HL-60 (cell line): ENCODE measurements at places on chromosomes 4 and X.
A peak's percentile ranks its signal among the peaks of the same experiment; 100 is the strongest.

DNA sequence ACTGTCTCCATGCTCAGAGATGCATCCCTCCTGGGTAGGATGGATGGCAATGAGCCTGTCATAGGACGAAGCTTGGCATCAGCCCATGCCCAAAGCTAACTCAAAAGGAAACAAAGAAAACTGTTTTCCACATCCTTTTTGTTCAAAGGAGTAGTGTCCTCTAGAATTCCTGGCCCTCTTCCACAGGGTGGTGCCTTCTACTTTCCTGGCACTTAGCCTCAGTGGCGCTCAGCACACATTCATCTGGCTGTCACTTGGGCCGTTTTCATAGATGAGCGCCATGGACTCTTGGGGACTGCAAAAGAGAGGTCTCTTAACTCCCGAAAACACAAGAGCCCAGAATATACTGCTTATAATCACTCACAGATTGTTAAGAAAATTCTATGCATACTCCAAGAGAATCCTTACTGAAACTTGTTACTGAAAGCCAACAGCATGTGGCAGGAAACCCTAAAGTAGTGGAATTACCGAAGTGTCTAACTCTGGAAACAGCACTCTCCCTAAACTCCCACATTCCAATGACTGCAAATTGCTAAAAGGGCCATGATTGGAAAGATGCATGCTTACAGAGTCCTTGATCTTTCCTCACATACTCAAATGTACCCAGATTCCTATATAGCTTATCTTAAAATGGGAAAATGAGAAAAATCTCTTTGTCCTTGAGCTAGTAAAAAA is 110.0 kb downstream of the HS6ST2 start:
- no peak for DNase-seq

- DNase-seq: no peak
Observed at GRCh38 chr4:24497221-24497620, 87.1 kb downstream of the DHX15 start.

GRCh38 chr4:17665852-17666251 is 51.4 kb downstream of the MED28 start:
- DNase-seq: no peak

- no peak for DNase-seq
Observed at GRCh38 chr4:963276-964225, 9.8 kb downstream of the DGKQ start.

DNA sequence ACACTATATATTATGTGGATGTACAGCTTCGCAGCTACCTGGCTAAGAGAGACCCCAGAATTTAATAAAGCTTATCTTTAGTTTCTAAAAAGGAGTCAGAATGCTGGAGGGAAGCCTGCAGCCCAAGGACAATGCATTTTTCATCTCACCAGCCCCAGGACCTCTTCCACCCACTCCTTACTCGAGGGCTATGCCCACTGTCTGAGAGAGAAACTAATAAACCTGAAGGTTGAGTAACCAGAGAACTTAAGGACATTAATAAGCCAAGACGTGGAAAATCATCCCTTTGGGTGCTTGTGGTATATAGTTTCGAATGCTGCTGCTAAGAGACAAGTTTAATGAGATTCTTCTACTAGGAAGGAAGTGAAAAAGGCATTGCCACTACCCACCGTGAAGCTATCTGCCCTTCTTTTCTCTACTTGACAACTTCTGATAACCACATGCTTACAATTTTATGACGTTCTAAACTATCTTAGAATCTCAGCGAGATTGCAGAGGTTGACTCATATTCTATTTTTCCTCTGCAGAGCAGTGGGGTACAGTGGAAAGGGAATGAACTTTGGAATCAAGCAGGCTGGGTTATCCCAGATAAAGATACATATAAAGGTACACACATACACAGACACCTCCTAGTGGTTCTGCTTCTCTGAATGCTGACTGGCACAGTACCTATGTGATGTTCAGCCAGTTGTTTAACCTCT is 3.3 kb downstream of the RELL1 start:
- no peak for DNase-seq

GRCh38 chrX:5650904-5651303 is 577.8 kb downstream of the NLGN4X start:
- no peak for DNase-seq

GRCh38 chrX:65196758-65197360 is 220.6 kb upstream of the ZC4H2 start:
- DNase-seq: no peak

- peak; percentile 74 for DNase-seq
Observed at GRCh38 chrX:71111141-71111843, at the start of gene IL2RG. Gene IL2RG, minus strand, starts transcription at chrX:71111577. Its CDS starts 38 bp downstream, at chrX:71111539.

GRCh38 chr4:118765399-118765798 is 70.5 kb downstream of the SEC24D start:
- DNase-seq: no peak

- peak; percentile 29 for DNase-seq
Observed at GRCh38 chrX:78327370-78328086, at the start of gene CYSLTR1. Gene CYSLTR1, minus strand, starts transcription at chrX:78327611. Its CDS starts 53,865 bp downstream, at chrX:78273746.

DNA sequence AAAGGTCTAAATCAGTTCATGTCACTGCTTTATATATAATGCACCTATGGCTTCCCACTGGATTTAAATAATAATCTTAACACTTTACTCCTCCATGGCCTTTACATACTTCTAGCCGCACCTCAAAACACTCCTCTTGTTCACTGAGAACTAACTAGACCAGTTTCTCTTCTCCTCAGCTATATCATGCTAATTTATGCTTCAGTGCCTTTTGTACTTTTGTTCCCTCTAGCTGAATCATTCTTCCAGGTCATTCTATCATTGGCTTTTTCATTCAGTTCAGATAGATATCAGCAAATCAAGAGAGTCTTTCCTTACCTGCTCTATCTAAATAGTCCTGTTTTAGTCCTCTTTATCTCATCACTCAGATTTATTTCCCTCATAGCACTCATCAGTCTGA is 64.2 kb downstream of the TET2 start:
- no peak for DNase-seq

DNA sequence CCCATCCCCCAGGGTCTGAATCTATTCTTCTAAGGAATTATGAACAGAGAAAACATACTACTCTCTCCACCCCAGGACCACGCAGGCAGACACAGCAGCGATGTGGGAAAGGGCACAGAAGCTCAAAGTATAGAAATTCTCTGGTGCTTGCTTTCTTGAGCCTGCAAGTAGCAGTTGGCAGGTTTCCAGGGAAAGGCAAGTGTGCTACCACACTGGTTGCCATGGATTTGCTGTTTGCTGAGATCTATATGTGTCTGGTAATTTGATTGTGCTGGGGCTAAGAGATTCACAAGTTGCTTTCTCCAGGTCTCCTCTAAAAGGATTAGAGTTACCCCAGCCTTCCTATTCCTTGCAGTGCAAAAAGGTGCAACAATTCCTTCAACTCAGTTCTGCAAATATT is 83.1 kb downstream of the GUCY2F start:
- no peak for DNase-seq

DNA sequence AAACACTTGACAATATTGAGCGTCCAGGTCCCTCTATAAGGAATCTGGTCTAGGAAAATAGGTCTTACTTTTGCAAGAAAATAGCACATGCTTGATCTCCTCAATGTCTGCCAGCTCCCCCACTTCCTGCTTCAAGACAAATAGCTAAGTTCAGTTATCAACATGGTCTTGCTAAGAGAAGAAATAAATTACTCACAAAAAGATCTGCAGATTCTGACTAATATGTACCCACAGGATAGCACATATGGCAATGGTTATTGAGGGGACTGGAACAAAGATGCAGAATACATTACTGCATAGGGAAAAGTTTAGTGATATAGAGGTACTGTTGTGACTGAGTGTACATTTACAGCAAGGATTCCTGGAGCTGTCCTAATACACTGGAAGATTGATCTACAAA is 457.5 kb upstream of the GRID2 start:
- DNase-seq: no peak

- DNase-seq: no peak
Observed at GRCh38 chr4:172631832-172632231, 536.8 kb upstream of the GALNT7 start.

DNA sequence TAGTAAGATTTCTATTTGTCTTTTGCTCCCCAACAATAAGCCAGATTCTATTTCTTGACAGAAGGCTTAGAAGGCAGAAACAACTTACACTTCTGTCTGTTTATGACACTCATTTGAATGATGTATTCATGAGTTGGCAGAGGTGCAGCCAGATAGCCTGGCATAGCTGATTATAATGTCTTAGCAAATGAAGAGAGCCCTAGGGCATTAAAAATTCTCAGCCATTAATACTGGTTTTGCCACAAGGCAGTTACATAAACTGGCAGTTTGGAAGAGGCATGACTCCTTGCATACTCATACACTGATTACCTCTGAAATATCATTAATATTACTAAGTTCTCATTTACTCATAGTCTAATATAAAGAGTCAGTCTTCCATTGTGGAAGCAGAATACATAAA is 728.5 kb upstream of the NDST4 start:
- no peak for DNase-seq

DNA sequence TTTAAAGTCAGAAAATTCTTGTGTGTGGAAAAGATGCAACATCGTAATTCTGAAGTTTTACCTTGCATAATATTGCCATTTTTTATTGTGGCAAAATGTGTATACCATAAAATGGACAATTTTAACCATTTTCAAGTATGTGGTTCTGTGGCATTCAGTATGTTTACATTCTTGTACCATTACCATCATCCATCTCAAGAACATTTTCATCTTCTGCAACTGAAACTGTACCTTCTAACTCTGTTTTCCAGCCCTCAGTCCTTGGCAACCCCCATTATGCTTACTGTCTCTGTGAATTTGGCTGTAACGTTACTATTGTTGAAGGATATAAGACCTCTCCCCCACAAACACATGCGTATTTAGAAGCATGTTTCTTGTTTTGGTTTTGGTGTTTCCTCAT is 123.2 kb downstream of the BMPR1B start:
- no peak for DNase-seq

- DNase-seq: no peak
Observed at GRCh38 chr4:88857588-88857987, 160.0 kb upstream of the NAP1L5 start.

DNA sequence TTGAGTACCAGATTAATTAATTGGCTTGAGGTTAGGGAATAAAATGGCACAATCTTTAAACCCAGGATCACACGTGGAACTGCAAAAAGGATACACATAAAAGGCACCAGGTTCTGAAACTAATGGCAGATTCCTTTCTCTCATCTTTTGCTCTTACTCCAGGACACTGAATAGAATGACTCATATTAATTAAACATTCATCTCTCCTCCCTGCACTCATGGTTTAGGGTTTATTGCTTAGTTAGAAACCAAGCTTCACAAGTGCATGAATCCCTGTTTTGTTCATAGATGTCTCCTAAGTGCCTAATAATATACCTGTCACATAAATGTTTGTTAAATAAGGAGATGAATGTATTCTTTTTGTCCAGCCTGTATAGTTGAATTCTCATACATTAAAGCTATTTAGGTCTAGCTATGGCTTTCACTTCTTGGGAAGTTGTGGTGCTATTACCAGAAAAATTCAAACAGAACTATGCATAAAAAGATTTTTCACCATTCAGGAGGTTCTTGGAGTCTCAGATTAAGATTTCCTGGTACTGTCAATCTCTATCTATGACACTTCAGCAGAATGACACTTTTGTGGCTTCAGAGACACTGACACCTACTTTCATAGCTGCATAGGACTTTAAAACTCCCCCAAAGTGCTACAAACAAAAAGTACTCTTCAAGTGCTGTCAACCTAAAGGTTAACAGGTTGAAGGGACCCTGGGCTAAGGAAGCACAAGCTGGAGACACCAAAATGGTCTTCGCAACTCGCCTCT is 7.4 kb downstream of the CORIN start:
- no peak for DNase-seq

DNA sequence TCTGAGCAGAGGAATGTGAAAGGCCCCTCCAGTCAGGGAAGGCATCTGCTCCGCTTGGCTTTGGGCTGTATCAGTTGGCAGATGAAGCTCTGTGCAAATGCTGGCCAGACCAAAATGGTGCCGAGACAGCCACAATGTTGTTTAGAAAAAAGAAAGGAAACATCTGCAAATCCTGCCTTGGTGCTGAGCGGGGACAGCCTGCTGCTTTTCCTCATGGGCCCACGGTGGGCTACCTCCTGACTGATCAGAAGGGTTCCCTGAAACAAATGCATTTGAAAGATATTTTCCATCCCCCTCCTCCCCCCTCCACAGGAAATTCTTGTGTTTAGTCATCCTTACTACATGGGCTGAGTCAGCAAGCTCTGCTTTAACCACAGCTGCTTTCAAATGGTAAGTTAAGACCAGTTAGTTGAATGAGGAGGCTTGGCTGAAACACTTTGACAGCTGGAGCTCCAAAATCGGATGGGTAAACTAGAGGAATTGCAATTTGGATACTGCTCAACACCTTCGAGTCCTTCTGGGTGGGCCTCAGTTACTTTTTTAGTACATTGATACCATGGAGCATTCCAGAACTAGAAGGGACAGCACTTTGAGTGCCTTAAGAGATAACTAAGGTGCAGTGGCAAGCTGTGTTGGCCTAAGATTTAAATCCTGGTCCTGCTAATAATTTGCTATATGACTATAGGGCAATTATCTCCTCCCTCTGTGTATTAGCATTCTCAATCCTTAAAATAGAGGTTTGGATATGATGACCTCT is 36.0 kb downstream of the PLAC1 start:
- DNase-seq: peak; percentile 5

DNA sequence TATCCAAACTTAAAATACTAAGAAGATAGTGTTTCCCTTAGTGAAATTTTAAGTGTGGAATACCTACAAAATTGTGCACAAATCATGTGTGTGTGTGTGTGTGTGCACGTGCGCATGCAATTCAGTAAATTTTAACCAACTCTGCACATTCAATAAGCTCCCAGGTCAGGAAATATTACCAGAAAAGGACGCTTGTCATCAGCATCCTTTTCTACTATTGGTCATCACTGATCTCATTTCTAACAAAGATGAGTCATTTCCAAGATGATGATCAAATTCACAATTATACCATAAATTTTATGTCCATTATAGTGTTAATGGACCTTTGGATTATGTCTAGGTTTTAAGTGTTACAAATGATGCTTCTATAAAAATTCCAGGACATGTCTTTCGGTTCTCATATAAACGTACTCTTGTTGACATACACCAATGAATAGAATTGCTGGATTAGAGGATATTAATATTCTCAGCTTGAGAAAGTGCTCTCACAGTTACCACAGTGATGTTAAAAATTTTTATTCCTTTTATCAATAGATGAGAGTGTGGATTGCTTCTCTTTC is 560.9 kb upstream of the AGA start:
- no peak for DNase-seq

DNA sequence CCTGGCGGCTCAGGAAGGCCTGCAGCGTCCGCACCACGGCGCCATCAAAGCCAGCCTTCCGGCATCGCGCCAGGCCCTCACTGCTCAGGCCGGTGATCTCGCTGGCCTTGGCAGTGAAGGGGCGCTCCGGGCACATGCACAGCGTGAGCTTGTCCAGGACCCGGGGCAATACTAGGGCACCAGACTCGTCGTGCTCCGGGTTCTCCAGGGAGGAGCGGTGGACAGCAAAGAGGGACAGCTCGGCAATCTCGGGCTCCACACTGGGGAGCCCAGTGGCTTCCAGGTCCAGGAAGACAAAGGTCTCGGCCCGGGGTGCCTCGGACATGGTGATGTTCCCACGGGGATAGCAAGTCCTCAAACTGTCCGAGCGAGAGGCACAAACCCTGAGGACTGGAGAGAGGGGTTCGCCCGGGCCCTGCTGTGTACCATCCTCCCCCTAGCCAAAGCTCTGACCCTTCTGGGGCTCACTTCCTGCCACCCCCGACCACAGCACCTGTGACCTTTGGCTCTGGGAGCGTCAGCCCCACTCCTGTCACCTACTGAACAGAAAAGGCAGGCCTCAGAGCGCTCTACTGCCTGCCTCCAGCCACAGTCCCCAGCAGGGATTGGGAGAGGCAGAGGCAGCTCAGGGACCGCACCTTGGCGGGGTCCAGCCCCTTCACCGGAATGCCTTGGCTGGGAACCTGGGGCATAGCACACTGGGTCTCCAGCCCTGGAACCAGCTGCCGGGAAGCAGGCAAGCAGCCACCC is 575 bp downstream of the TREX2 start:
- DNase-seq: no peak
